ENCODE measurements at places on chromosomes 6 and 20.

DNA sequence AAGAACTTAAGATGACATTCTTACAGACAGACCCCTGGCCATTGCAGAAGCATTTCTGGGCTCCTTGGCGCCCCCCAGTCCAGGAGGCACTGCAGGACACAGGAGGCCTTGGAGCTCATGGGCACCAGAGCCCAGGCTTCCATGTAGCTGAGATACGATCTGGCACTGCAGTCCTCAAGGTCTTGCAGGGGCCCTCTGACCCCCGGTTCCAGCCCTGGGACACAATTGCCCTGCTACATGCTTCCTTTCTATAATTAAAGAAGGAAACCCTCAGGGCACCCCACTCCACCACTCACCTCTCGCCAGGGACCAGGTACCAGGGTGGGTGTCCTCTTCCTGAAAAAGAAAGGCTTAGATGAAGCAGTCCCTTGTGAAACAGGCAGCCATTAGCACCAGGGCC lies 33.6 kb downstream of the WFDC3 start:
- DNase-seq: no peak

DNA sequence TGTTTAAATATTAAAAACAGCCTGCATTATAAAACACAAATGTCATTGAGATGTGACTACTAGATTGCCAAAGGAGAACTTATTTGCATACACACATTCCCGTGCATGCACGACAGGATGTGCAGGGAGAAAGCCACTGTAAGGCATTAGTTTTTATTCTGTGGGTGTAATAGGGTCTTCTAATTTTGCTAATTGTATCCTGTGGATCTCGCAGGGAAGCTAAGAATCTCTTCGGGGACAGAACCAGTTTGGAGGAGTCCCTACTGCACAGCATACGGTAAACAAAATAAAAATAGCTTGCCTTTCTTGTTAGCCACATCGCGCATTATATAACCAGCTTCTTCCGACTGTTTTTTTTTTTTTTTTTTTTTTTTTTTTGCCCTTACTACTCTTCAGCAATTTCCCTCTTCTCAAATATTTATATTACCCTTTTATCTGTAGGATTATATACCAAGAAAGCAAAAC lies 2.0 kb downstream of the ATXN1 start:
- no peak for DNase-seq

DNA sequence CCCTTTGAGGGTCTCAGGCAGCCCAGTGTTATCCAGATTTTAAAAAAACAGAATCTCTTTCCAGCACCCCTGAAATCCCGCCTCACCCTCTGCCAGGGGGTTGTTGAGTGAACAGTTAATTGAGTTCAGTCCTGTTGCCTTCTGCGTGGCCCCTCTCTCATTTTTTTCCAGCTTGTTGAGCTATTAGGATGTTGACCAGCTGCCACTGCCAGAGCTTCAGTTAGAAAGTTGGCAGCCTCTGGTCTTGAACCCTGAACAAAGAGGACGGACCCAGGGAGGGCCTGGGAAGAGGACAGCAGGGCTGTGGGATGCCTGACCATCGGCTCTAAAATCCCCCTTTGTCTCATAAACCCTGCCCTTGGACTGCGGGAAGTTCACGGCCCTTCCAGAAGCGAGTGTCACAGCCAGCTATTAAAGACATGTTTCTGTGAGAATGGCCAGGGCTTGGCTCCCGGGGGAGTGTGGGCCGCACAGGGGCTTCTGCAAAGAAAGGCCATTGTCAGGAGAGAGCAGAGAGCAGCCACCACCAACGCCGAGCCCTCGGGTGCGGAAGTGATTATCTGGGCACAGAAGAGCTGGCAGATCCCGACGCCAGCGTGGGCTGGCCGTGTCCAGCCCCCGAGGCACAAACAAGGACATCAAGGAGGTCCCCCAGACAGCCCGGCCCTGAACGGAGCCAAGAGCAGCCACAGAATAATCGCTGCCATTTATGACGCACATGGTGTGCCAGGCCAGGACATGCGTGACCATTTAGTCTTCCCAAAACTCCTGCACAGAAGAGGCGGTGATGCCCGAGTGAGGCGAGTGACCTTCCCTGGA lies 189.0 kb downstream of the ANKRD60 start:
- no peak for DNase-seq

- DNase-seq: no peak
These were observed 47.3 kb upstream of the BHLHE23 start for GRCh38 chr20:63054103-63054474.

DNA sequence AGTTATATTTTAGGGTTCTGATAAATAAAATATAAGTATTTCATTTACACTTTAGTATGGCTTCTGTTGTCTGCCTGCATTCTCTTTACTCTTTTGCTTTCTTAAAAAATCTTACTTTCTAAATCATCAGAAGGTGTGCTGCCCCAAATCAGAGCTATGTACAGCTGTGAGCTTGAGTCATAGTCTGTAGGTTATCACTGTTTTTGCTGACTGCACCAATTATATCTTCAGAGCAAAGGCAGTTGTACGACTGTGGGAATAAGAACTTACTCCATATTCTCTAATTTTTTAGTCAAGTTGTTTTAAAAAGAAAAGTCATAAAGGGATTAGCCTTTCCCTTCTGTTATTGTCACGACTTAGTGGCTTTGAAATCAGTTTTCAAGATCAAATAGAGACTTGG lies 1649.0 kb downstream of the HACE1 start:
- DNase-seq: no peak
